ENCODE measurements at places on chromosomes 2 and 18.
A peak's percentile ranks its signal among the peaks of the same experiment; 100 is the strongest.

DNA sequence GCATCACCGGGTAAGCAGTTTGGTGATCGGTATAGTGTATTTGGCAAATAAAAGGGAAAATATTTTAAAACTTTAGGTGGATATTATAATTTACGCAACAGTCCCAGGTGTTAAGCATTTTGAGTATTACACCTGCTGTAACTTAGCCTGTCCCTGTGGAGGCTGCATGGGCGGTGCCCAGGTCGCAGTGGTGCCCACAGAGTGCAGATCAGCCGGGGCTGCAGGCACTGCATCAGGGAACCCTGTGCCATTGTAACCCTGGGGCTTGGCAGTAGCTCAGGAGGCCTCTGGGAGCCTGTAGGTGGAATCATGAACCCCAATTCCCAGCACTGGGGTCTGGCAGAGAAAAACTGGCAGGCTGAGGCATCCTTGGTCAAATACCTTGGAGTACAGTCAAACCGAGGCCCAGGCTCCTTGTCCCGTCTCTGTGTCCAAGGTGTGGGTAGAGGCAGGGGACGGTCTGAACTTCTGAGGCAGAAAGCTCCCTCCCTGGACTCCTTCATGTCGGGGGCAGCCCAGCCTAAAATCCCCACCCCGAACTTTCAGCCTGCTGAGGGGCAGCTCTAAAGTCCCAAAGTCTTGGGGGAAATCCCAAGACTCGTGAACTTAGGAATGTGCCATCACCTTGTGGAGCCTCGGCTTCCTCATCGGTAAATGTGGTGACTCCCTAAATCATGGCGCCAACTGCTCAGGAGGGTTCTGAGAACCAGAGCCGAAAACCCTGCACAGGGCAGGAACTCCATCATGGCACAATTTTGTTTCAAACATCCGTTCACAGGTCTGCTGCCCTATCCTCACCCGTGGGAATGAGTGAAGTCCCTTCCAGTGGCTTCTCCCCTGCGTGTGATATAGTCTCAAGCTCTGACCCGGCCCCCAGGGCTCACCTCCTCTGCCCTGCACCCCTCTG, 85.7 kb downstream of the INHBB start:
- no peak overlapping the region for H3K4me3 ChIP-seq
- no peaks in the 10 kb centered on the region for H3K4me1 ChIP-seq
- no peak for DNase-seq

DNA sequence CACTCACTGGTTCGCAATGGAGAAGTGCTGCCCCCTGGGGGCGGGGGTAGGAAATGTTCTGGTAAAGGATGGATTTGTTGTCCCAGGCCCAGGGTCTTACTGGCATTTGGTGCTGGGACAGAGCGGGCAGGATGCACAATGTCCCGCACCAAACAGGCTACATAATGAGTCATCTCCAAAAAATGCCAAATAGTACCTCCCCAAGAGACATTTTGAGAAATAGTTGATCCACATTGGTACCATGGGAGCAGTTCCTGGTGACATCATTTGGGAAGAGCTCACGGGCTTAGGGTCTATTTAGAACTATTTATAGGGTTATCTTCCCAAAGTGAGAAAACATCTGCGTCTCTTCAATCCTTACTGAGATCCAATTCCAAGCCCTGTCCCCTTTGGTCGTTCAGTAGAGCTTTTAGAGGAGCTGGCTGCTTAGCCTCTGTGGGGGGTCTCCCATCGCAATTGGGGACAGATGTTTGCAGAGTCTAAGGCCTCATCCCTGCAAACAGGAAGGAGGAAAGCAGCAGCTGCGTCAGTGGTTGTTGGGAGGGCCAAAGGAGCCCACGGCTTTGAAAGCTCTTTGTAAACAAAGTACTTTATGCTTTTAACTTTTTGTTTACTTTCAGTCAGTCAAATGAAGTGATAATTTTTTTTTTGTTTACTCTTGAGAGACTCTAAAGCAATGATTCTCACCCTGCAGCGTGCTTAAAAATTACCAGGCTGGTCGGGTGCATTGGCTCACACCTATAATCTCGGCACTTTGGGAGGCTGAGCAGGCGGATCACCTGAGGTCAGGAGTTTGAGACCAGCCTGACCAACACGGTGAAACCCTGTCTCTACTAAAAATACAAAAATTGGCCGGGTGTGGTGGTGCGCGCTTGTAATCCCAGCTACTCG, 49.3 kb downstream of the GREB1 start:
- DNase-seq = peak; percentile 87
- H3K27me3 ChIP-seq = no peaks in the 10 kb centered on the region
- H3K4me3 ChIP-seq = no peak overlapping the region
- peaks cover 17% of the 10 kb centered on the region for H3K4me1 ChIP-seq
- H3K27ac ChIP-seq = peak overlapping the region; percentile 85

- no peaks in the 10 kb centered on the region for H3K36me3 ChIP-seq
- no peak overlapping the region for H3K4me3 ChIP-seq
- peaks cover 97% of the 10 kb centered on the region for H3K27me3 ChIP-seq
- peaks cover 10% of the 10 kb centered on the region for H3K4me1 ChIP-seq
Observed at GRCh38 chr2:70888366-70888922, 47.3 kb upstream of the ATP6V1B1 start.

DNA sequence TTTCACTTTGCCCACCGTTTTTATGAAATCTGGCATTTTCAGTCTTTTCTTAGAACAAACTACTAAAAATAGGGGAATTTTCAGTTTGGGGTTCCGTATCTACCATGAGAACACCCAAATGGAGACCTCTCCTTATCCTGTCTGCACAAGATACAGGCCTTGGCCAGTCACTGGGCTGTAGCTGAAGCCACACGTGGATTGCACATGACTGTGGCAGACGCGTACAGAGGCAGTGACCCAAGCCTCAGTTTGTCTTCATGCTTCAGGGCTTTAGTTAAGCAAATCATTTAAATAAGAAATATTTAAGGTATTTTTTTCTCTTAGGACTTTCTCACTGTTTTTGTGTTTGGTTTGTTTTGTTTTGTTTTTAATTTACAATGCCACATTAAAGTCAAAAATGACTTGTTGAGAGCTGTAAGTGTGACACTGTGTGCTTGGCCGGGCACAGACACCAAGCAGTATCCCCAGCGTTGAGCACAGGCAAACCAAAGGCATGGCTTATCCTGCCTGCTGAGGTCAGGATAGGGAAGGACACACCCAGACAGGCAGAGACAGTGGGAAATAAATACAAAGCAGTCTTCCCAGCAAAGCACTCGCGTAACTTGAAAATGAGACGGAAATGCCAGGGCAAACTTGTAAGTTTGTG, 53.3 kb downstream of the TRAPPC12 start:
- no peak overlapping the region for H3K4me3 ChIP-seq
- no peak for DNase-seq
- no peaks in the 10 kb centered on the region for H3K27me3 ChIP-seq
- H3K27ac ChIP-seq = peak overlapping the region; percentile 87
- peaks cover 23% of the 10 kb centered on the region for H3K4me1 ChIP-seq
- H3K36me3 ChIP-seq = peaks cover 32% of the 10 kb centered on the region

DNA sequence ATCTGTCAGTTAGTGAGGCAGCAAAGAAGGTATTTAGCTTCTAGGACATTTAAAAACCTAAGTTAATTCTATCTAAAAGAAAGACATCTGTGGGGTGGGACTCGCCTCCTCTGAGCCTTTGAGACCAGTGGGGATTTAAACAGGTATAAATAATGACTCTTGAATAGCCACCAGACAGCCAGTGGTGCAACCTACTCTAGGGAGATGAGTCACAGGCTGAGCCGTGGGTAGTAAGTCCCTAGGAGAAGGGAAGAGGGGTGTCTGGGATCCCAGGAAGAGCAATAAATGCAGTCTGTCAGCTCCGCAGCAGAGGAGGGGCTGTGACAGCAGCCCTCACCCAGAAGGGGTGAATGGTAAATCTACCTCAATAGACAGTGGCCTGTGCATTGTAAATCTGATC, 43.1 kb upstream of the GALNT3 start:
- H3K27me3 ChIP-seq = no peaks in the 10 kb centered on the region
- no peak overlapping the region for H3K4me3 ChIP-seq
- no peak overlapping the region for H3K27ac ChIP-seq
- no peaks in the 10 kb centered on the region for H3K4me1 ChIP-seq

Measured in tibial nerve (tissue), 4 donors.